ENCODE measurements at places on chromosomes 6 and 20.

DNA sequence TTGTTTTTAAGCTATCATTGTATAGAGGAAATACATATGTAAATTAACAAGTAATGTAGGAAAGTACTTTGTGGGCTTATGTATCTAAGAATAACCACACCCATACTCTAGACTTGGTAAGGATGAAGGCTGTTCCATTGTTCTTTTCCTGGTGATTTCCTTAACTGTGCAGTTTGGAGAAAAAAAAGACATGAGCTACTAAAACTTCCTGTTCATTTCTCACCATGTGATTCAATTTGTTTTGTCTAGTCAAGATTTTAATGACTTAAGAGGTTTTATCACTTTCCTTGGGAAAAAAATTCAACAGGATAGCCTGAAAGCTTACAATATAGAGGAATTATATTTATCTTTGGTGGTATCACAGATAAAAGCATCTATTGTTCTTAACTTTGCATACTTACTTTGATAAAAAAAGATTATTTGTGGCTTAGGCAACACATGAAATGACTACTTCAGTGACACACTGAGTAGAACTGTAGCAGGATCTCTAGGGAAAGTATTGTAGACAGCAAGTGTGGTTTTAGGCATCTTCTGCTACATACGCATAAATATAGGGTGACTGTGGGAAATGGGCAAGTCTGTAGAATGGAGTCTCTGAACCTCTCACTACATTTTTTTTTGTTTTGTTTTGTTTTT, 80.3 kb downstream of the GJA1 start:
- DNase-seq: no peak

GRCh38 chr6:6915219-6915618, 192.5 kb upstream of the RREB1 start:
- peak; percentile 28 for DNase-seq

GRCh38 chr20:54038961-54039360, 31.4 kb downstream of the BCAS1 start:
- no peak for DNase-seq

DNA sequence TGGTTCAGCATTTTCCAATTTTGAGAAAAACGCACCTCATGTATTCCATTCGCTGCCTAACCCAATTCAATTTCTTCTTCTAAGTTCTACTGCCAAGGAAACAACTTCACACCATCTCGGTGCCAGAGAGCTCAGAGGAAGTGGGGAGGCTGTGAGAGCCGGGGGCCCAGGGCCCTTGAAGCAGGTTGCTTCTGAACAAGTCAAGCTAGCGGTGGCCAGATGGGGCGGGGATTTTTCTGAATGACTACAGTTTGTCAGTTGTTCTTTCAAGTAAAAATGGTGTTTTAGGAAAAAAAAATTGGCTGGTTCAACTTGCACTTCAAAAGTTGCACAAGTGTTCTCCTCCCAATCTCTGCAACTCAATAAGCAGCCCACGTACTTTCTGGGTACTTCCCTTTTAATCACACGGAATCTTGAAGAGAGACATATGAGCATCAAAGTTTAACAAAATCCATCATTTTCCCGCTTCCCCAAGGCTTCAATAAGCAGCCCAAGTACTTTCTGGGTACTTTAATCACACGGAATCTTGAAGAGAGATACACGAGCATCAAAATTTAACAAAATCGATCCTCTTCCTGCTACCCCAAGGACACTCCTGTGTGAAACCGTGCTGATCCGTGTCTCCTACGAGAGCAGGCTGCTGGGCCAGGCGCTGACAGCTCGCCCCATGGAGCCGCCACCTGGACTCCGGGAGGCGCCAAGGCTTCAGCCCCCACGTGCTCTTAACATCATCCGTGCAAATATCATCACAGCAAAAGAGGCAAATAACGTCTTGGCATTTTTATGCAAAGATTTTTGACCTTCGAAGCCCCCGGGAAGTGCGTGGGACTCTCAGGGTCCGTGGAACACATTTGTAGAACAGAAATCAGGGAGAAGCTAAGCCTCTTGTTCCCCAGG, 186.7 kb upstream of the PDE10A start:
- no peak for DNase-seq

DNA sequence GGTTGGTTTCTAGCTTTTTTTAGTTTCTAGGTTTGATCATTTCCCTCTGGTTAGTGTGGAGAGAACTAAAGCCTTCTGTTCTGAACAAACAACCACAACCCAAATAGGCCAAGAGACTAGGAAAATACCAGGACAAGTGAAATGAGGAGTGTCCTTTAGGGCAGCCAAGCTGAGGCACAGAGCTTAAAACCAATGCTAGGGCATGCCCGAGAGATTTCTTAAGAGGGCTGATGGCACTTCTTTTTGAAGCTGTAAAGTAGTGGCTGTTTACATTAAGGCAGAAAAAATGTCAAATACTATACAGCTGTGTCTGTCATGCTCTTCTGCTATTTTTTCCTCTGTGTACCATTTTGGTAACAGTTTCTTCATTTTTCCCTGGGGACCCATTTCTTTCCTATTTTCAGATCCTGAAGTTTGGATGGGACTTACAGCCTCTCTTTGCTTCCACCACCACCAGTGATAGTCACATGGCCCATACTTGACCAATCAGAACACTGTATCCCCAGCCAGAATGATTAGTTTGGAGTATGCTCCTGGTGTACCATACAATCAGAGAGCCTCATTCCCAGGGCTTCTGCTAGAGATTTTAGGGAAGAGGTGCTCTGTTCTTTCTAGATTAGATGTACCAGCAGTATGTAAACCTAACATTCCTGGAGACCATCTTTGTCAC, 154.4 kb downstream of the BMP2 start:
- no peak for DNase-seq

DNA sequence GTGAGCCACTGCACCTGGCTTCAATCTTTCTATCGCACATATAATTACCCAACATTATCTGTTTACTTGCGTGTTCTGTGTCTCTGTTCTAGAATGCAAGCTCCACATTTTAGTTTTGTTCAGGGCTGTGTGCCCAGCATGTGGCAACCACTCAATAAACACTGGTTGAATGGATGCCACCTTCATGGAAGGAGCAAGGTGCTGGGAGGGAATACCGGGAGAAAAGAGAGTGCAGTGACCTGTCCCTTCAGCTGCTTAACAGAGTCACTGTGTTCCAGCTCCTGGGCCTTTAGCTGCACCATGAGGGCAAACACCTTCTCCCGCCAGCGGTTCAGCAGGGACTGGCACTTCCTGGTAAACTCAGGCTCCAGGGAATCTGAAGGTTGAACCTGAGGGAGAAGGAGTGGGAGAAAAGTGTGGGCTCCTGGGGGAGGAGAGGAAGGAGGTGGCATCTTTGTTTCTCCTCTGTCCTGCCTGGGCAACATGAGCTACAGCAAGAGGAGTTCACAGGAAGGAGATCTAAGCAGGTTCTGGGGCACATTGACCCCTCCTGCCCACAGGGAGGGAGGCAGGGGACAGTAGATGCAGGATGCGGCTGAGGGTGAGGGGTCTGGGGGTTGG, 7.7 kb downstream of the CCHCR1 start:
- no peak for DNase-seq

DNA sequence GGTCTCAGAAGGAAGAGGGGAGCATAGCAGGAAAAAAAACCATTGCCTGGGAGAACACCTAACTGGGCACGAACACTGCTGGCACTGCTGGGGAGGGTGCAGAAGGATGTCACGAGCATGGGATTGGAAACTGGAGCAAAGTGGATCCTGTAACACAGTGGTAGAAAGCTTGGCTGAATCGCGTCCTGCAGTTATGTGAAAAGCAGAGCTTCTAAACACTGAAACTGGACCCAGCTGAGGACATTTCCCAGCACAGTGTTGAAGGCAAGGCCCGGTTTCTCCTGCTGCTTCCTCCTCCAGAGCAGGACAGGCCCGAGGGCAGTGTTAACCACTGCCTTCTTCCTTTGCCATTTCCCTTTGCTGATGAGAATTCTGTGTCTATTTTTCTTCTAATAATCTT, 6.7 kb downstream of the APMAP start:
- DNase-seq: no peak

DNA sequence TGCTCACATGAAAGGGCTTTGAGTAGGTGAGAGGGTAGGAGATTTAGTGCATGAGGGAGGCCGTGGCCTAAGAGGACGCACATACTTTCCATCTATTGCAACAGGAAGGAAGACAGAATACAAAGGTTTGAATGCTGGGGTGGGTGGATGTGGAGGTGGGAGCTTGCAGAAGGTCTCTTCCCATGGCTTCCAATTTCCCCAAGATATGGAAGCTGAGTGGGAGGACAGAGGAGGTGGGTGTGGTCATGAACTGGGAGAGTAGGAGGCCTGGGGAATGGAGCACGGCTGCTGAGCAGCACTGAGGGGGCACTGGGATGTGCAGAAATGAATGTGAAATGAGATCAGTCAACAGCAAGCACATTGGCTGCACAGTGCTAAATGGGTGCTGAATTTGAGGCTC, 70.3 kb downstream of the SCML4 start:
- no peak for DNase-seq

DNA sequence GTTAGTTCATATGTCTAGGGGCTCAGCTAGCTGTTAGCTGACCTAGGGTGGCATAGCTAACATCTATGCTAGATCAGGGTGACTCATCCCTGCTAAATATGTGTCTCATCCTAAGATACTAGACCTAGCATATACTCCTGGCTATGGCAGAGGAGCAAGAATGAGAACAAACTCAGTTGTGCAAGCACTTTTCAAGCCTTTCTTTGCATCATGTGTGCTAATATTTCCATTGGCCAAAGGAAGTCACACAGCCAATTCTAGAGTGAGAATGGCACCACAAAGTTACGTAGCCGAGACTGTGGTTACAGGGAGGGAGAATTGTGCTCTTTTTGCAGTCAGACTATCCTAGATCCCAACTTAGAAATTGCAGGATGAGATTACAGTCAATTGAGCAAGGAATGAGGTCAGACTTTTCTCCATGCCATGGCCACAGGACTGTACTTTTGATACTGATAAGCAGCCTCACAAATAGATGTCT, 78.7 kb downstream of the PLCB4 start:
- DNase-seq: no peak

- no peak for DNase-seq
Observed at GRCh38 chr20:20223981-20224380, 143.9 kb upstream of the INSM1 start.

- DNase-seq: no peak
Observed at GRCh38 chr6:12324748-12325147, 34.6 kb downstream of the EDN1 start.

GRCh38 chr20:33438481-33438880, 5.1 kb downstream of the SNTA1 start:
- no peak for DNase-seq

GRCh38 chr20:51554538-51555165, 12.1 kb upstream of the NFATC2 start:
- DNase-seq: no peak

GRCh38 chr6:36577301-36577700, 16.9 kb upstream of the SRSF3 start:
- no peak for DNase-seq

- DNase-seq: peak; percentile 57
Observed at GRCh38 chr6:41942067-41942851, 651 bp upstream of the CCND3 start.

DNA sequence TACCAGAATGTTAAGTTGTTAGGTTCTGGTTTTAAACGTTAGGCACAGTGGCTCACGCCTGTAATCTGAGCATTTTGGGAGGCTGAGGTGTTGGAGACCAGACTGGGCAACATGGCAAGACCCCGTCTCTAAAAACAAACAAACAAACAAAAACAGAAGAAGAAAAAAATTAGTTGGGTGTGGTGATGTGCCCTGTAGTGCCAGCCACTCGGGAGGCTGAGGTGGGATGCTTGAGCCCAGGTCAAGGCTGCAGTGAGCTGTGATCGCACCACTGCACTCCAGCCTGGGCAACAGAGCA, 19.4 kb downstream of the NOL4L start:
- DNase-seq: no peak

DNA sequence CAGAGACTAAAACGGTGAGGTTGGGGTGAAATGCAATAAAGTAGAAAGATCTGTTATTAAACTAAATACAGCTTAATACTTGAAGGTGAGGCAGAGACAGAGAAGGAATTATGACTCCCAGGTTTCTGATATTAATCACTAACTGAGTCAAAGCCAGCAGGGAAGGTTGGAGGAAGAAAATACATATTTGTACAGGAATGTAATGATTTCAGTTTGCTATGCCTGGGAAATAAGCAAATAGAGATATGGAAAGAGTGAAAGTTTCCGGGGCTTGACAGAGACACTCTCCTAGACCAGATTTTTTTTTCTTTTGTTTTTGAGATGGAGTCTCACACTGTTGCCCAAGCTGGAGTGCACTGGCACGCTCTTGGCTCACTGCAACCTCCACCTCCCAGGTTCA, 76.8 kb downstream of the PTPRK start:
- DNase-seq: no peak

DNA sequence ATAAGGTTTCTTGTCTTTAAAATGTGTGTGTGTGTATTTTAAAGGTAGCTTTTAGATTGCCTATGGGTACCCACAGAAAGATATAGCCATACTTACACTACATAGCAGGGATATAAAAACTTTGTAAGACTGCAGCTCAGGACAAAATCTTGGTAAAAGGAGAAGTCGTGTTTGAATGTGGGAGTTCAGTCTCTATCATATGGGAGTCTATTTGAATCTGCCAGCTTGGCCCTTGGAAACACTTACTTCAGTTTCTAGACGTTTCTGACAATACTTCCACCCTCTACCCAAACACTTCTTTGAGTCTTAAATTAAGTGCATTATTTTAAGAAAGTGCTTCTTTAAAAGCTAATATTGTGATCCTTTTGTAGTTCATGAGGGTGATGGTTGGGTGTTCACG, 155.7 kb downstream of the CARMIL1 start:
- no peak for DNase-seq

DNA sequence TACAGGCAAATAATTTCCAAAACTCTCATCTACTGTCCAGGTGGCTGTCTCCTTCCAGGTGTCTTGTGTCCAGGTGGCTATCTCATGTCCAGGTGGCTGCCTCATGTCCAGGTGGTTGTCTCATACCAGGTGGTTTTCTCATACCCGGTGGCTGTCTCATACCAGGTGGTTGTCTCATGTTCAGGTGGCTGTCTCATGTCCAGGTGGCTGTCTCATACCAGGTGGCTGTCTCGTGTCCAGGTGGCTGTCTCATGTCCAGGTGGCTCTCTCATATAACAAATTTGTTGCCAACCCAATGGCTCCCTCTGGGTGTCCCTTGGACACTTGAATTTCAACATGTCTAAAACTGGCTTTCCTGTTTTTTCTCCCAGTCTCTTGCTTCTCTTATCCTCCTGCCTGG, 14.3 kb upstream of the SLC22A3 start:
- no peak for DNase-seq

DNA sequence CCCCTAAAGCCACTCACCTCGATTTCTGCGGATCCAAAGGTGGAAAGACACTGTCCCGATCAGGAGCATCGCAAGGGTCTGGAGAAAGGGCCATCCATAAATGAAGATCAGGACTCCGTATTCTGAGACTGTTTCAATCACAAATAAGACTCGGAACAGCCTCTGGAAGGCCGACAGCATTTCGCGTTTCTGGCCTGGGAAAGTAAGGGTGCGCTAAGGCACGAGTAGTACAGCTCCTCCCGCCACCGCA, 44.6 kb downstream of the DPPA5 start:
- DNase-seq: no peak

DNA sequence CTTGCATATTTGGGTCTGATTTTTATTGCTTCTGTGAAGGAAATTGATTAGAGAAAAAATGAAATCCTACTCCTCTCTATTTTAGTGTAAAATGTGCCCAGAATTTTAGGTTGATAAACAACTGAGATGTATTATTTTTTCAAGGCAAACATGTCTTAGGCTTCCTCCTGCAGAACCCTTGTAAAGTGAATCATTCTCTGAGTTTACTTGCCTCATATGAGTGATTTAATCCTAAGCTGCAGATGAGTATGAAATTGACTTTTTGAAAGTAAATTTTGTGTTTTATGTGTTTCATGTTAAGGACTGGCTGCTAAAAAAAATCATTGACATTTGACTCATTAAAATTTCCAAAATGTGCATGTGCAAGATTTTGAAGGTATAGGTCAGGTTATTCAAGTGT, 138.5 kb upstream of the PHACTR1 start:
- no peak for DNase-seq
